NCI-H1694 treated with DMSO at 0.1 percent for 48 hours (cell line): ENCODE measurements at places on chromosomes 2 and 18.

GRCh38 chr2:124692707-124693106 lies 667.6 kb downstream of the CNTNAP5 start:
- no peak for DNase-seq

DNA sequence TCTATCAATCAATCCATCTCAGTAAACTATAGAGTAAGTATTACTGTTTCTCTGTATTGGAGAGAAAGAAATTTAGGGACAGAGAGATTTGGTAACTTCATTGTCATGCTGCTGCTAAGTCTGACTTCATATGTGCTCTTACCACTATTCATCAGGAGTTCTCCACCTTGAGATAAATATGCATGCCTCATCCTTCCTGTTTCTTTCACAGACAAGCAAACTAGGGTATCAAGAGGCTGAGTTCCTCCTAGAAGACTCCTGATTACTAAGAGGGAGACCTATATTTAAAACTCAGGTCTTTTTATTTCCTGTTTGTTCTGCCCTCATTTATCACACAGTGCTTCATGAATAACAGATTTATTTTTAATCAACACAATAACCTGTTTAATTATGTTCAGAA lies 34.1 kb downstream of the RIT2 start:
- DNase-seq, result no peak

GRCh38 chr18:76487782-76488181 lies 7.3 kb downstream of the ZNF516 start:
- DNase-seq, result no peak

GRCh38 chr2:25313711-25314513 lies 27.8 kb downstream of the DNMT3A start:
- no peak for DNase-seq

DNA sequence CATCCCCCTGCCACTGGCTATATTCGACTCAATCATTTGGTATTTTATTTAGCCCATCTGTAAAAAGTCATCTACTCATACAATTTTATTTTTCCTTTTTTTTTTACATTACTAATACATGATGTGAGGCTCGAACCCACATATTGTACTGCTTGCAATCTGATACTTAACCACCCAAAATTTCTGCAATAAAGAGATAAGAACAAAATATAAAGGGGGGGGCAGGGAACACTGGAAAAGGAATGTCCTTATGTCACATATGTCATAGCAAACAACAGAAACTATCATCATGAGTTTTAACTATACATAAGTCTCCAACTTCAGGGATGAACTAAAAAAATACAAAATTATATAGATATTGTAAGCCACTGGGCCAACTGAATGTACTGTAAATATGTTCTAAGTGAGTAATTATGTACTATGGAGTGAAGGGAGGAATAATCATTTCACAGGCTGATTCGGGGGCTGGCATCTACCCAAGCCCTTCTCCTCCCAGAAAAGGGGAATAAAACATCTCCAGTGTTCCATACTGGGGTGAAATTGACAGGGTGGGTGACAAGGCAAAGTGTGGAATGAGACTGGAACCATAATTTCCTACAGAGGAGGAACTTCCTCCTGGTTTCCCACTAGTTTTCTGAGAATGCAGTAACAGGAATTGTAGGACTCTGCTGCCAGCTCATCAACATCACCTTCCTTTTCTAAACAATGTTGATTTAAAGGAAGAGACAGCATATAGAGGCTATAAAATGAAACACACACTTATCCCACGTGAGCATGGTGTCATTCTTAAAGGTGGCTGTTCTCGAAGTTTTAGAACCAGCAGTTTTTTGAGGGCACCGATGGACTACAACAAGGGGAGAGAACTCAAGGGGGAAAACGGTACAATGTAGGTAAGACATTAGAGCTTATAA lies 79.5 kb downstream of the FARSB start:
- no peak for DNase-seq

GRCh38 chr2:26479131-26479788 lies 1.3 kb upstream of the OTOF start:
- no peak for DNase-seq

- peak; percentile 37 for DNase-seq
Observed at GRCh38 chr2:85758361-85759256, 4.8 kb downstream of the ATOH8 start.

- DNase-seq, result no peak
Observed at GRCh38 chr2:179429060-179429471, 164.4 kb upstream of the SESTD1 start.

DNA sequence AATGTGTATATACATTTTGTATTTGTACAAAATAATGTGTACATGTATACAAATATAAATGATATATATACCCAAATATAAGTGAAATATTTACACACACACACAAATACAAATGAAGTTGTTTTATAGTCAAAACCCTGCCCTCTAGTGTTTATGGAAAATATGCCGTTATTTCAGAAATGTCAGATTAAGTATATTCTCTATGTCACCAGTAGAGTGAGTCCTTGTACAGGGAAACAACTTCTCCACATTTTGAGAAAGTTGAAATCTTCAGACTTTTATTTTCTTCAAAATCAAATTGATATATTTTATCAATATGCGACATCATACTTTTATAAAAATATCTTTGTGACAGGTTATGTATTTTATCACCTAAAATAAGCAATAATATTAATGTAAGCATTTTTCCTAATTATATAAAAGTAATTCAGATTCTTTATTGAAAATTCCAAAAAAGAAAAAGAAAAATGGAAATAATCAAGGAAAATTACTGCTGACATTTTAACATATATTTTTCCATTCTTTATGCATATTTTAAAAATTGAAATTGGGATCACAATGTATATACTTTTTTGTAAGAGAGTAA lies 22.4 kb downstream of the ARL6IP6 start:
- peak; percentile 69 for DNase-seq

GRCh38 chr2:107001964-107002696 lies 116.2 kb upstream of the ST6GAL2 start:
- no peak for DNase-seq

GRCh38 chr2:126888046-126888445 lies 10.6 kb upstream of the TEX51 start:
- no peak for DNase-seq

DNA sequence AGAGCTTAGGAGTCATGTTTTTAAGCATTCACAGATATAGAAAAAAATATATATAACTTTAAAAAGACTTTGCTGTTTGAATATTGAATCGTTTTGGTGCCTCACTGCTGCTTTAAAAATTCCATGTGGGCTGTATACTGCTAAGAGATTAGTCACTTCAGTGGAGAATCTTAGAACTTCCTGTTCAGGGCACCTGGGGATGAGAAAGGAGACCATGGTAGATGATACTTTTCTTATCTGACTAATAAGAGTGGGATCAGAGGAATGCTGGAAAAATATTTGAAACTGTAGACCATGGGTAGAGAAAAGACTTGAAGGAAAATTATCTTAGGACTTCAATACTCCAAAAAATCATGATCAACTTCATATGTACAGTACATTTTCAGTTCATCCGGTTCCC lies 442.2 kb upstream of the SETBP1 start:
- DNase-seq, result no peak

GRCh38 chr2:172552547-172553291 lies 3.2 kb upstream of the PDK1 start:
- DNase-seq, result no peak

- DNase-seq, result no peak
Observed at GRCh38 chr2:216932113-216932862, 72.4 kb upstream of the TNP1 start.

DNA sequence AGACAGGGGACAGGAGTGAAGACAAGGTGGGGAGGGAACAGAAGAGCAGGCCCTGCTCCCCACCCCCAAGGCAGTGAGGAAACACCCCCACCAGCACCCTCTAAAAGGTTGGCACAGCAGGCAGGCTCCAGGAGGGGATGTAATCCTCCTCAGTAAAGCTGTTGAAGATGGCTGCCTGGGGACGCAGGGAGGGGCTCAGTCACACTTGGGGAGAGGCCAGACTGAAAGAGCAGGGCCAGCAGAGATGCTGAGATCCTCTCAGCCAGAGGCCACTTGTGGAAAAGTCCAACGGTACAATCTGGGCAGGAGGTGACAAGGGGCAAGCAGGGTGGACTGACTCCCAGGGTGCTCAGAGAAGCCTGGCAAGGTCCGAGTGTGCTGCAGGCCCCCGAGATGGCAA lies 154.8 kb upstream of the ID2 start:
- no peak for DNase-seq

DNA sequence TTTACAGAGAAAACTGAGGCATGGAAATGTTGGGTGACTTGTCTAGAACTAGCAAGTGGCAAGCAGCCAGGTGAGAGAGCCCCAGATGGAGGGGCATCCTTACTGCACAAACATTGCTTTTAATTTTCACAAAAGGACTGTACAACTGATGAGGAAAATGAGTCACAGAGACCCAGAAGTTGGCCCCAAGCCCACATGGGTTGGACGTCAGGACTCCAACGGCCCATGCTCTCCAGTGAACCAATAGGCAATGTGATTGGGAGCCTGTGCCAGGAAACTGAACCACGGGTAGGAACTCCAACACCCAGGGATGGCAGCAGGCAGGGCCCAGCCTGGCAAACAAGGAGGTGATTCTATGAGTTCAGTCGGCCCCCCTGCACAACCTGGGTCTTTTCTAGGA lies 50.8 kb downstream of the PID1 start:
- no peak for DNase-seq

DNA sequence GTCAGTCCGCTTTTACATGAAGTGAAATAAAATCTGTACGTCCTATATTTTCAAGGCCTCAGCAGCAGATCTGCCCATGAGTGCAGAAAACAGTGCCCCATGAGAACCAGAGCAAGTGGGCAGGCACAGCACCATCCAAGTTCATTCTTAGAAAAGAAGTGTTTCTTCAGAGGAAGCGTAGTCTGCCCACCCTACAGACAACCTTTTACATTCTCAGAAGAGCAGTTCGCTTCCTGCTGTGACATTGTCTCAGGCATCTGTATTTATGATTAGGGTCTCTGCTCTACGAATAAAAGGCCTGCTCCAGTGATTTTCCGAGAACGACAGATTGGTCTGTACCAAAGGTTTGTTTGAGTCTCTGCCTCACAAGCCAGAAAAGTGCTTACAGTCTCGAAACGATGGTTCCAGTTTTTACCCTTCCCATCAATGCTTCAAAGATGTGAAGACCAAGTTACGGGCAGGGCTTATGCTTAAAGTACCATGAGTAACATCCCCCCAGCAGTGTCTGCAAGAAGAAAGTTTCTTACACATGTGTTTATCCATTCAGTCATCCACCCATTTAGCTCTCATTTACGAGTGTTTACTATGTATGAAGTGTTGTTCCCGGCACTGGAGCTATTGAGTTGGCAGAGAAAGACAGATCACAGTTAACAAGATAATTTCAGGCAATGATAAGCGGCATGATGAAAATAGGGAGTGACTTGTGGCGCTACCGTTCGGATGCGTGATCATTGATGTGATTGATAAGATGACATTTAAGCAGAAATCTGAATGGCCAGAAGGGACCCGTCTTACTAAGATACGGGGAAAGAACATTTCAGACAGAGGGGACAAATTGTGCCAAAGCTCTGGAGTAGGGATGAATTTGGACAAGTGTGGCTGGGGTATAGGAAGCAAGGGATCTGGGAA lies 31.4 kb upstream of the CTLA4 start:
- DNase-seq, result no peak

DNA sequence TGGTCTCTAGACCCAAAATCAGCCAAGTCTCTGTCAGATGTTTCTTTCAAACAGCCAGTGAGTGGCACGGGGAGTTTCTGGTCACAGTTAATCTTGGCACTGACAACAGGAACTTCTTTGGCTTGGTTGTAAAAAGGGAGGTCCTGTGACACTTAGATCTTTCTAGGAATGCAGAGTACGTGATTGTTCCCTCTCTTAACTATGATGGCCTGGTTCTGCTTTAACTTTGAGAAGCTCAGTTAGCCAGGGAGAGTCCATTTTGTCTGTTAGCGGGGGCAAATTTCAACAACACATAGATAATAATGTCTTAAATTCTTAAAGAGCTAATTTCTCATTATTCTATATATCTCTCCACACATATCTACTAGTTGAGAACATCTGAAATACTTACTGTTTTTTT lies 344.5 kb upstream of the LRRTM4 start:
- DNase-seq, result no peak

GRCh38 chr2:16171425-16171920 lies 231.1 kb downstream of the MYCN start:
- DNase-seq, result no peak

DNA sequence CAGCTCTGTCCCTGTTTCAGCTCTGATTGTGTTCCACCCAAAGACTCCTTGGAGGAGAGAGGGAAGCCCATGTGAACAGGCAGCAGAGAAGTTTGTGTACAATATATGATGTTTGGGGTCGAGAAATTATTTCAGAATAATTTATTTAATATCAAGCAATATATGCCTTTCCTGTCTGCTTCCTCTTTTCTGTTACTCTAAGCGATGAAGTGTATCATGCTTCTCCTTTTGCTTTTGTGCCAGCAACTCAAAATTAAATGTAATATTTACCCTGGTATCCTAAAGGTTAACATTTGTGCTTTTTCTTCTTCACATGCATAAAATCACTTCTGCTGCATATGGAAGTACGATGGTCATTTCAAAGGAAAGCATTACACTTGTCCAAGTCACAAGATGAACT lies 2.4 kb upstream of the NTSR2 start:
- no peak for DNase-seq

DNA sequence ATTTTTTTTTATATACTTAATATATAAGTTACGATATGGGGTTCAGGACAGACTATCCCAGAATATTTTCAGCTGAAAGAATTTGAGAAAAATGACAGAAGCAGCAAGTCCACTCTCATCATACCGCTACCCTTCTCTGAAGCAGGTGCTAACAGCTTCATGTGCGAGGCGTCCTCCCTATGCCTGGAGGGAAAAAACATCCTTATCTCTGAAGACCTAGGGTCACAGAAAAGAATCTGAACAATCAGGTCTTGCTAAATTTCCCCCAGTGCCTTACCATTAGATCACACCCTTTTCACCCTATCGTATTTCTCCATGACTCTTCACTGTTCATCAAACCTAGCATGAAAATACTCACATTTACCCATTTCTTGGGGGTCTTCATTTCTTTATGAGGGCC lies 51.9 kb upstream of the CREB1 start:
- no peak for DNase-seq

DNA sequence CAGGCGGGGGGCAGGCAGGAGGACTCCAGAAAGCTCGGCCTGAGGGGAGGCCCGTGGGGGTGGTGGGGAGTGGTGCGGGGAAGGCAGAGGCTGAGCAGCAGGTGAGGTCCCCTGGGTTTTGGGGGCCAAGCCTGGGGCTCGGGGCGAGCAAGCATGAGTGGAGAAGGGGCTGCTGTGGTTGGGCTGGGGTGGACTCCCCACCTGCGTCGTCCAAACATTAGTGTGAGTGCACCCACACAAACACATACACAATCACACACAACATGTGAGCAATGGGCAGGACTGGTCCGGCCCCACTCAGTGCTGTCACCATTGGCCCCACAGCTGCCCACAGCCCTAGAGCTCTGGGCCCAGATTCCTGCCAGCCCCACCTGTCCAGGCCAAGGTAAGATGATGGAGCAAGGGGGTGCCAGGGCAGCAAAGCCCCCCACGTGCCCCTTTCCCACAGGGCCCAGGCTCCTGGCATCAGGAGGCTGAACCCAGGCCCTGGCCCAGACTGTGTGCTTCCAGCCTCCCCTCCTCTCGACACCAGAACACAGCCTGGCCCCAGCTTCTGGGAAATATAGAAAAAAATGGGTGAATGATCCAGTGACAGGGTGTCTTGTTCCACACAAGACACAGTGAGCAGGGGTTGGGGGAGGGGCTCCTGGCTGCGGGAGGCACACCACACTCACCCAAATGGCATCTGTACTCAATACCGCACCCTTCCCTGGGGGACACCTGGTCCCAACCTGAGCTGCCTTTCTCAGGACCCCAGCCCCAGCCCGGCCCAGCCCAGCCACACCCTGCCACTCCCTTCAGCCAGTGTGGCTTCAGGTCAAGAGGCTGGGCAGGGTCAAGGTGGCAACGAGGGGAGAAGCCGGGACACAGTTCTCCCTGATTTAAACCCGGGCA lies 463 bp upstream of the ALPP start:
- DNase-seq, result no peak
